NCI-H1092 (cell line): ENCODE measurements at places on chromosomes 11 and 22.

GRCh38 chr11:88122956-88123355 lies 52.3 kb downstream of the RAB38 start:
- DNase-seq: no peak

- no peak for DNase-seq
These were observed 4.7 kb upstream of the POLD4 start for GRCh38 chr11:67357831-67358670.

GRCh38 chr11:125429174-125429707 lies 66.8 kb downstream of the FEZ1 start:
- peak; percentile 45 for DNase-seq

GRCh38 chr11:111423250-111423615 lies 44.2 kb upstream of the POU2AF1 start:
- no peak for DNase-seq

DNA sequence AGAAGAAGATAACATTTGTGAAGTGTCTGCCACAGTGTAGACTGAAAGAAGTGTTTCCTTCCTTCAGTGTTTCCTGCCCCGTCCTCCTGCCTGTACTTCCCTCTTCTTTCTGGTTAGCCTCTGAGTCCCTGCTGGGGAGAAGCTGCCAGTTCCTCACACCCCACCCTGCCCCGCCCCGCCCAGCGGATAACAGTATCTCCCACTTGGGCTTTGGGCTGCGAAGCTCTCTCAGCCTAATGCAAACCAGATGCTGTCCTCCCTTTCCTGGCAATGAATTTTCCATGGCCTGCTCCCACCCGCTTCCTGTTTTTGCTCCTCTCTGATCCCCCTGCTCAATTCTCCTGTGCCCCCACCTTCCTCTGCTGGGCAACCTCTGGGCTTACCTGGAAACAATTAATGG lies 5.2 kb upstream of the RAB3IL1 start:
- DNase-seq: no peak

GRCh38 chr22:44191036-44191454 lies 10.3 kb downstream of the PARVG start:
- no peak for DNase-seq

DNA sequence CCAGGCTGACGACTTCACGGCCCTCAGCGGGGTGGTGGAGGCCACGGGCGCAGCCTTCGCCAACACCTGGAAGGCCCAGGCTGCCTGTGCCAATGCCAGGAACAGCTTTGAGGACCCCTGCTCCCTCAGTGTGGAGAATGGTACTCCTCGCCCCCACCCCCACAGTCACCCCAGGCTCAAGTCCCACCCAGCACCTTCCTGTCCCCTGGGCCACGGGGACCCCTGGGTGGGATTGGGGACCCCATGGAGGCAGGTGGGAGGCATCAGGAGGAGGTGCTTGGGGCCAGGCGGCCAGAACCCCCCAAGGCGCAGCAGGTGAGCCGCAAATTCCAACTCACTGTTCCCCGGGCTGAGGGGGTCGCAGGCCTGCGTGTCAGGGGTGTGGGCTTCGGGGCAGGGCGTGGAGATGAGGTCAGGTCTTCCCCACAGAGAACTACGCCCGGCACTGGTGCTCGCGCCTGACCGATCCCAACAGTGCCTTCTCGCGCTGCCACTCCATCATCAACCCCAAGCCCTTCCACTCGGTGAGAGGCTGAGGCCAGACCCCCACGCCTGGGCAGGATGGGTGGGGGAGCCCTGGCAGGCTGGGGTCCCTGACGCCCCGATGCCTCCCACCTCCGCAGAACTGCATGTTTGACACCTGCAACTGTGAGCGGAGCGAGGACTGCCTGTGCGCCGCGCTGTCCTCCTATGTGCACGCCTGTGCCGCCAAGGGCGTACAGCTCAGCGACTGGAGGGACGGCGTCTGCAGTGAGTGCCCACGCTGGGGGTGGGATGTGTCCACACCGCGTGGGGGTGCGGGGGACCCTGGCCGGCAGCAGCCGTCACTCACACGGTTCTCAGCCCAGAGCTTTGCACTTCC lies 9.4 kb downstream of the MUC5B start:
- DNase-seq: no peak

- no peak for DNase-seq
These were observed 87.9 kb upstream of the SPON1 start for GRCh38 chr11:13874597-13874996.

GRCh38 chr11:36363361-36364268 lies 67.5 kb downstream of the PRR5L start:
- DNase-seq: no peak

- DNase-seq: no peak
These were observed 134.9 kb upstream of the TENM4 start for GRCh38 chr11:79575701-79576100.

DNA sequence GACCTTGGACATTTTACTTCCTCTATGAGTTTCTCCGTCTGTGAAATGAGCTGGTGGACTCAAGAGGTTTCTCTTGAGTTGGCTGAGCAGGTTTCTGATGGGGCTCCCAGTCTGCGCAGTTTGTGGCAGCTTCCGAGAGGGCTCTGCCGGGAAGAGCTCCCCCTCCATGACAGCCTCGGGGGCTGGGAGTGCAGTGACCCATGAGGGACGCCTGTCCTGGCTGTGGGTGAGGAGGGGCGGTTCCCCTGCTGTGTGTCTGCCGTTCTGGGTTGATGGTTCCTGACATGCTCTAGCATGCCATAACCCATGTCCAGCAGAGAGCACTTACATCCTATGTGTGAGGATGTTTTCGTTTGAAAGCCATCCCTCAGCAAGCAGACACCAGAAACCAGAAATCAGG lies 14.8 kb downstream of the CSF2RB start:
- DNase-seq: no peak

DNA sequence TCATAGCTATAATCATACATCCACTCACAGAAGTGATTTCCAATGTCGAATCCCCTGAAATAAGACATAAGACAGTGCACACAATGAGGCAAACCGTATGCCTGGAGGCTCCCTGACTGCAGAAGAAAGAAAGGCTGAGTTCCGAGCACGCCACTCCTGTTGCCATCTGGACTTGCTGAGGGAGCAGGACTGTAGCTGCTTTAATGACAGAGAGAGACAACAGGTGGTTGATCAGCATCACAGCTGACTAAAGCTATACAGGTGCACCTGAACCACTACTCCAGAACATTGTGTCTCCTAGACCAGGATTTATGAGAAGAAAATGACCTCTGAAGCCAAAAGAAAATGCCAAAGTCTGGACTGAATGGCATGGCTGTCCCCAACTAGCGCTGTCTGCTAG lies 27.0 kb downstream of the TCIRG1 start:
- no peak for DNase-seq

DNA sequence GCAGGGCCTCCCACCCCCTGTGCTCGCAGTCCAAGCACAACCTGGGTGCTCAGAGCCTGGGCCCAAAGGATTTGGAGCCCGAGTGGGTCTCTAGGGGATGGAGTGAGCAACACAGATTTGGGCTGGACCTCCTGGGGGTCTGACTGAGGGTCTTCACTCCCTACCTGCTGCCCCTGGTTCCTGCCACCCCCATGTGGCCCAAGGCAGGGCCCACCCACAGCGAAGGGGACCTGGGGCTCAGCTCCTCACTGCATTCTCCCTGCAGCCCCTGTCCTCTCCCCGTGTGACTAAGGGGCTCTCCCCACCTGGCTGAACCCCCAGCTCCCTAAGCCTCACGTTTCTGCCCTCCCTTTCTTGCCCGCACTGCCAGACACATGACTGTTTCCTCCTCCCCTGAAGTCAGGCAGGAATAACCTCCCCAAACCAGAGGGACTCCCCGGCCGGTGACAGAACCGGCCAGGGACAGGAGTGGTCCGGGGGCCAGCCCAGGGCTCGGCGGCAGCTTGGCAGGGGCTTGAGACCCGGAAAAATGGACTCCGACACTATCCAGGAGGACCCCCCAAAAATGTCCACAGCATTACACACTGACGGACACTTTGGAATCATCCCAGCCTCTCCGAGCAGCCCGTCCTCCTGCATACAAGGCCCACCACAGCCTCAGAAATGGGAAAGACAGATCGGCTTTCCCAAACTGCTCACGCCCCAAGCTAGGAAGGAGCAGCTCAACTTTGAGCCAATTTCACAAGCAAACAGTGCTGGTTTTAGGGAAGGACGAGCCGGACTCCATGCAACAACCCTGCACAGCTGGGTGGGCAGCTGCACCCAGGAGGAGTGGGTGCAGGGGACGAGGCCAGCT lies 57.8 kb downstream of the BRD1 start:
- DNase-seq: no peak

GRCh38 chr11:76705826-76706225 lies 35.3 kb upstream of the LRRC32 start:
- no peak for DNase-seq

GRCh38 chr11:1455032-1455762 lies 31.4 kb downstream of the MOB2 start:
- DNase-seq: no peak

DNA sequence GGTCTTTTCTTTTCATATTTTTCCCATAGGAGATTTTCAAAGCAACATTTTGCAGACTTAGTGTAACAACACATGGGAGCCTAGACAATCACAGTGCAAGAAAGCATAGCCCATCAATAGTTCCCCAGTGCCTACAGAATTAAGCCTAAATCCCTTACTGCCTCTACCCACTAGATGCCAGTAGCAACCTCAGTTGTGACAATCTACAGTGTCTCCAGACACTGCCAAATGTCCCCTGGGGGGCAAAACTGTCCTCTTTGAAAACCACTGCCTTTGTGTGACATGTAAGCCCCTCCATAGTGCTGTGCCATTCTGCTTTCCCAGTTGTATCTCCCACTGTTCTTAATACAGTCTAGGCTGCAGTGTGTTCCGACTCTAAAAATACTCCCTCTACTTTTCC lies 1329.0 kb downstream of the LRRC4C start:
- peak; percentile 30 for DNase-seq

GRCh38 chr11:12058425-12059115 lies 50.1 kb upstream of the DKK3 start:
- DNase-seq: no peak

- no peak for DNase-seq
These were observed 472.2 kb downstream of the INSC start for GRCh38 chr11:15586741-15587473.

- DNase-seq: no peak
These were observed 137.6 kb downstream of the DDX10 start for GRCh38 chr11:108802492-108802891.

- no peak for DNase-seq
These were observed 3.7 kb downstream of the EFEMP2 start for GRCh38 chr11:65868907-65869306.

GRCh38 chr11:7528514-7529049 lies 14.8 kb downstream of the PPFIBP2 start:
- no peak for DNase-seq

DNA sequence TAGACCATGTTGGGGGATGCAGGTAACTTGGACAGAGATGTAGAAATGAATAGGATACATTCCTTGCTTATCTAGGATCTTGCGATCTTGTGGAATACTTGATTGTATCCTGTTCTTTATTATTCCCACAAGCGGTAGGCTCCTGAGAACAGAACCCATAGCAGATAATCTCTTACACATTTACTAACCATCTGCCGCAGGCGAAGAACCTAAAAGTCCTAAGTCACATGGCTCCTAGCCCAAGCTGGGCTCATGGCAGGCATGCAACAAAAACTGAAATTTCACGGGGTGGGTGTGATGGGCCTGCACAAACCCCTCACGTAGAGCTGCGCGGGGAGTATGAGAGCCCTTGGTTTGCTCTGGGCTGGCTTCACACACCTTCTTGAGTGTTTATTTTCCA lies 177.4 kb upstream of the NECTIN1 start:
- DNase-seq: no peak

GRCh38 chr11:70331901-70332300 lies 61.4 kb downstream of the PPFIA1 start:
- no peak for DNase-seq

DNA sequence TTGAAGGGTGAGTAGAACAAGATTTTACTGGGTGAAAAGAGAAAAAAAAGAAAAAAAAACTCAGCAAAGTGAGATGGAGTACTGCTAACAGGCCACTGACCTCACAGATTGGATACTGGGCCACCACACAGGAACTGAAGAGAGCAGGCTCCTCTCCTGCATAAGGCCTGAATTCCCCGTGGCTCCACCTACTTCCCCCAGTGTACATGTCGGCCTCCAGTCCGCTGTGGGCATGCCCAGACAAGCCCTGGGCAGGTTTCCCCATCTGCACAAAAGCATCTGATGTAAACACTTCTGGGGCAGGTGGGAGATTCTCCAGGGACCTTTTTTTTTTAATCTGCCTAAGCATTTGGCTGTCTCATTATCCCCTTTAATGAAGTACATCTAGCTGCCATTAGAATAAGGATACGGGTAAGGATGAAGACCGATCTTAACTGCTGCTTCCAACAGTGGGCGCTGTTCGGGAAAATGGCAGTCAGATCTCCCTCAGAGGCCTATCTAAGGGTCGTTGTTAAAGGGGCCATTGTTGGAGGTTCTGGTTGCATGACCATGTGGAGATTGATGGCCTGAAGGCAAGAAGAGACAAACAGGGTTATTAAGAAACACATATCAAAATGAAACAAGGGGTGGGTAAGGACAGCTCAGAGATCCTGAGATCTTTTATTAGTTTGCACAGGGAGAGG lies 48.5 kb downstream of the MS4A13 start:
- no peak for DNase-seq

- no peak for DNase-seq
These were observed 176.6 kb downstream of the ADAMTS15 start for GRCh38 chr11:130624971-130625544.

DNA sequence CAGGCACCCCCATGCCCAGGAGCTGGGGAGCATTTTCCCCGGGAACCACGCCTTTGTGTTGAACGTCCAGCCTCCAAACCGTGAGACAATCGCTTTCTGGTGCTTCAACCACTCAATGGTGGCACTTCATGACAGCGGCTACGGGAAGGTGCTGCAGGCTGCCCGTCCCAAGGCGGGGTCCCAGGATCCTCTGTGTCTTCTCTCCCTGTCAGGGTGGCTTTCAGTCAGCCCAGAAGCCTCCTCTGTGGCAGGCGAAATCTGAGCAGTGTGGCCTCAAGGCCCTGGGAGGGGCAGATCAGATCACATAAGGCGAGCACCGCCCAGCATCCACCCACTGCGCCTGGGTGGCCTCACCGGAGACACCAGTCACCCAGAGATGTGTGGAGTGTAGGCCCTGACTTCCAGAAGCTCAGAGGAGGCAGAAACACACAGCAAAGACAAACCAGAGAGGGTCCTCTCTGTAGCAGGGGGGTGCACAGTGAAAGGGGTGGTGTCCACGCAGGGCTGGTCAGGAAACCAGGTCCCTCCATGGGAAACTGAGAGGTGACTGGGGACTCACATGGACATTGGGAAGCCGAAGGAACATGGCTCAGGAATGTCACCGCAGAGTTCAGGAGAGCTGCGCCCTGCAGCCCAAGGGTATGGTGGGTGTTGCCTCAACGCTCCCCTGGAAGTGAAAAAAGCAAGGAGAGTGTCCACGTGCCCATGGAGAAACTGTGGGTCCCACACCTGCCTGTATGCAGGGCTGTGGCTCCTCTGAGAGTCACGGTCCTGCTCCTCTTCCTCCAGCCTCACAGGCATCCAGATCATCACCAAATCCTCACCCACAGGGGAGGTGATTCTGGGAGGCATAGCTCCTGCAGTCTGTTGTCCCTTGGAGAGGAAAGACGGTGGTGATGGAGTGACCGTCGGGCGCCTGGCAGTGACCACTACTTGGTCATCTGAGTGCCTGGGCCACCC lies 1420.7 kb downstream of the TBC1D22A start:
- no peak for DNase-seq
